NCI-H510A (cell line): ENCODE measurements at places on chromosomes 2 and 18.

DNA sequence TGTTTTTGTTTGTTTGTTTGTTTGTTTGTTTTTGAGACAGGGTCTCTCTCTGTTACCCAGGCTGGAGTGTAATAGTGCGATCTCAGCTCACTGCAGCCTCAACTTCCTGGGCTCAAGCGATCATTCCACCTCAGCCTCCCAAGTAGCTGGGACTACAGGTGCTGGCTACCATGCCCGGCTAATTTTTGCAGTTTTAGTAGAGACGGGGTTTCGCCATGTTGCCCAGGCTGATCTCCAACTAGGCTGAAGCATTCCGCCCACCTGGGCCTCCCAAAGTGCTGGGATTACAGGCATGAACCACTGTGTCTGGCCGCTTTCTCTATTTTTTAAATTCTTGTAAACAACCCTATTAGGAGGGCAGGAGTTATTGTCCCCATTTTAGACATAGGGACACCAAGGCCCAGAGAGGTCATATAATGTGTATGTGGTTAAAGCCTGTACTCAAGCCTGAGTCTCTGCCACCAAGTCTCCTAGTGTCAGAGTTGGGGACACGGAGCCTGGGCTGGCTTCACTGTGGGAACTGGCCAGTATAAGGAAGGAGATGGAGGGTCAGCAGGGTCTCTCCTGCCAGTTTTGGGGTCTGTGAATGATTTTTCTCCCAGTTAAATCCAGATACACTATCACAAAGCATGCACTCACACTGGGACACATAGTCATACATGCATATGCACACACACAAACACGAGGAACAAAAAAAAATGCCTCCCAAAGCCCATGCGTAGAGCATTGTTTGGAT is 27.5 kb upstream of the MCFD2 start:
- DNase-seq, result no peak

DNA sequence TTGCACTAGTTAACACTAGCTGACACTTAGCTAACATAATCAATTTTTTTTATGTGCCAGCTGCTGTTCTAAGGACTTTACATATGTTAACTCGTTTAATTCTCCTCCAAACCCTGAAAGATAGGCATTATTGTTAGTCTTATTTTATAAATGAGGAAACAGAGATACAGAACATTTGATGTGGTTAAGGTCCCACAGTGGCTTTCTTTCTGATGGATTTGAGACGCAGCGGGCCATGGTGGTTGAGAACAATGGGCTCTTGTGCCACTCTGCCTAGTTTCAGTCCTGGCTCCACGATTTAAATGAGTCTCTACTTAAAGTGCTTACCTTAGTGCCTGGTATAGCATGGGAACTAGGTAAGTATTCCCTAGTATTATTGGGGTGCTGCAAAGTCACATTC is 201.9 kb upstream of the SPRED2 start:
- no peak for DNase-seq

DNA sequence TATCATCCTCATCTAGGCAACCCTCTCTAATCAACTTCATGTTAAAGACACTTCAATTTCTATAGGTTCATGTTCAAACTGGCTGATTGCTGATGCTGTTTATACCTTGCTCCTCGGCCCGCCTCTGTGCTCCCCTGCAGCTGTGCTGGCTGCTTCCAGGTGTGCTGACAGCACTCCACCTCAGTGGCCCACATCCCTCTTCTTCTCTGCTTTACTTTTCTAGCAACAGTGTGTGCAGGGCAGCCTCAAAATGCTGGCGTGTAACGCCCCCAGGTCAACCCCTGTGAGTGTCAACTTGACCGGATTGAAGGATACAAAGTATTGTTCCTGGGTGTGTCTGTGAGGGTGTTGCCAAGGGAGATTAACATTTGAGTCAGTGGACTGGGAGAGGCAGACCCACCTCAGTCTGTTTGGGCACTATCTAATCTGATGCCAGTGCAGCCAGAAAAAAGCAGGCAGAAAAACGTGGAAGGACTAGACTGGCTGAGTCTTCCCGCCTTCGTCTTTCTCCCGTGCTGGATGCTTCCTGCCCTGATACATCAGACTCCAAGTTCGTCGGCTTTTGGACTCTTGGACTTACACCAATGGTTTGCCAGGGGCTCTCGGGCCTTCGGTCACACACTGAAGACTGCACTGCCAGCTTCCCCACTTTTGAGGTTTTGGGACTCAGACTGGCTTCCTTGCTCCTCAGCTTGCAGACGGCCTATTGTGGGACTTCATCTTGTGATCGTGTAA is 94.7 kb downstream of the COL6A3 start:
- DNase-seq, result no peak

- DNase-seq, result no peak
These were observed 58.4 kb upstream of the SPAG16 start for GRCh38 chr2:213225866-213226265.

GRCh38 chr18:63106727-63107126 is 212.8 kb downstream of the BCL2 start:
- no peak for DNase-seq

DNA sequence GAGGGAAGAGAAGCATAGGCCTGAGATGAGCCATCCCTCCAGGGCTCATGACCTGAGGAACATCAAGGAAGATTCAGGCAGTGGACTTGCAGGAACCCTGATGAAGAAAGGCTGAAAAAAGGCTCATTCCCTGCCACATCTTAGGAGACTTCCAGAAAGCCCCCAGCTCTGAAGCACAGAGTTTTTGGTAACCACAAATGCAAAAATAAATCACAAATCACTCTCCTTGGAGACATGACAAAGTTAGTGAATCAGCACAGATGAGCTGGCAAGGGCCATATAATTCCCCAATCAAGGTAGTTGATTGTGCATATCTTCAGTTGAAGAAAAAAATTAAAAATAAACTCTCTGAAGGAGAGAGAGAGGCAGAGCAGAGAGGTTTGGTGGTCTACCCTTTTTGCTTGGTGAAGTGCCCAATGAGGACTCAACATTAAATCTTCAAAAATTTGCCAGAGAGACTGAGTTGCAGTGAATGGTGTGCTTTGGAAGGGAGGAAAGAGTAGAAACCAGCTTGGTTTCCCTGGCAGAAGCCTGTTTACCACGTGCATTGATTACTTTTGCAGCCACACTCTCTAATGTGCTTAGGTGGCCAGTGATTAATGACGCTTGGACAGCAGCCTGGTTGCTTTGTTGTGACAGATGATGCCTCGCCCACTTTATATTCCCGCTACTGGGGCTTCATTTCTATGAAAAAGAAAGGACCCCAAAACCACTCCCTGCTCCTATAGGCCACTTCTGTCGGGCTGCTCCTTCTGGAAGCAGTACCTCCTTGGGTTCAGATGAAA is 257.4 kb upstream of the SLC14A2 start:
- DNase-seq, result no peak
